ENCODE measurements at places on chromosomes 3 and 15.

DNA sequence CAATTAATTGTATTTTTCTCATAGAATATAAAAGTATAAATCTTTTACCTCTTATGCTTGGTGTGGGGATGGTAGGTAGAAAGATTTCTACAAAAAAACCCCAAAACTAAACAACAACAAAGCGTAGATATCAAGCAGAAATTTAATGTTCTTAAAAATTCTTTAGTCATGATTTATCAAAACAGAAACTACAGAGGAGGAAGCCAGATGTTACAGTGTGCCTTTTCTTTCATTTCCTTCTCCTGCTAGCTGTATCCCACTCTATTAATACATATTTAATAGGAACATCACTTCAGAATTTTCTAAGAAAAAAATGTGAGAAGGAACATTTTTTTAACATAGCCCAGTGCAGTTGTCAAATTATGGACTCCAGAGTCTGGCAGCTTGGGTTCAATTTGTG, 420.6 kb downstream of the TUSC7 start:
- DNase-seq, result no peak

DNA sequence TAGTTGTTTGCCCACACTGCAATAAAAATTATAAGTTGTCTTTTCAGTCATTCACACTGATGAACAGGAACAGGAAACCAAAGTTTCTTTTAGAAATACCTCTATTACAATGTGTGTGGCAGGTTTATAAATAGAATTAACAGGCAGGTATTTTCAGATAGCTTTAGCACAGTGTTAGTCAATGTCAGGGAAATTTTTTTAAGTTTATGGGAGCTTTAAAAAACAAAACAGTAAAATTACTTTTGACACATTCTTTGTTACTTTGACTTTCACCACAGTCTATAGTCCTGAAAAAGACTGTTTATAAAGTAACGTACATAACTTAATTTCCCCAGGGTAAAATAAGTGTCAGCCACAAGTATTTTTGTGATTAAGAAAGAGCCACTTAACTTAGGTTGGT, 38.1 kb downstream of the SERPINI1 start:
- DNase-seq, result no peak

- no peak for DNase-seq
Measured at GRCh38 chr15:63908991-63909390, 75.2 kb upstream of the HERC1 start.

- no peak for DNase-seq
Measured at GRCh38 chr3:96200897-96201296, 613.5 kb upstream of the EPHA6 start.

DNA sequence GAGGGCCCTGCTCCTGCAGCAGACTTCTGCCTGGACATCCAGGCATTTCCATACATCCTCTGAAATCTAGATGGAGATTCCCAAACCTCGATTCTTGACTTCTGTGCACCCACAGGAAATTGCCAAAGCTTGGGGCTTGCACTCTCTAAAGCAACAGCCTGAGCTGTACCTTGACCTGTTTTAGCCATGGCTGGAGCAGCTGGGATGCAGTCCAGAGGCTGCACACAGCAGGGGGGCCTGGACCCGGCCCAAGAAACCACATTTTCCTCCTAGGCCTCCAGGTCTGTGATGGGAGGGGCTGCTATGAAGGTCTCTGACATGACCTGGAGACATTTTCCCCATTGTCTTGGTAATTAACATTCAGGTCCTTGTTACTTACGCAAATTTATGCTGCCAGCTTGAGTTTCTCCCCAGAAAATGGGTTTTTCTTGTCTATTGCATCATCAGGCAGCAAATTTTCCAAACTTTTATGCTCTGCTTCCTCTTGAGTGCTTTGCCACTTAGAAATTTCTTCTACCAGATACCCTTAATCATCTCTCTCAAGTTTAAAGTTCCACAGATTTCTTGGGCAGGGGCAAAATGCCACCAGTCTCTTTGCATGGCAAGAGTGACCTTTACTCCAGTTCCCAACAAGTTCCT, 11.8 kb upstream of the MYO5A start:
- DNase-seq, result no peak

DNA sequence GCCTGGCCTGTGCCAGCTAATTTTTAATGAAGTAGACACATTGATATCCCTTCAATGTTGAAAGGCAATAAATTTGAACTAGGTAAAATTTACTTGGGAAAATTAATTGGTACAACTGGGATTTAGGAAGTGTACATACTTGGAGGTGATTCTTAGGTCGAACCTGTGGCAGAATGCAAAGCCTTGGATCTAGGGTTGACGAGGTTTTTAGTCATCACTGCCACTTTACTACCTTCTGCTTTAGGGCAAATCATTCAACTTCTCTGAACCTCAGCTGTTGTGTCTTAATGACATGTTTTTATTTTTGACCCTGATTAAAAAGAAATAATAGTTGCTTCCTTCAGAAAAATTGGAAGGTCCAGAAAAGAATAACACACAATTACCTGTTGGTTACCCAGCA, 2.5 kb downstream of the APPL1 start:
- no peak for DNase-seq

DNA sequence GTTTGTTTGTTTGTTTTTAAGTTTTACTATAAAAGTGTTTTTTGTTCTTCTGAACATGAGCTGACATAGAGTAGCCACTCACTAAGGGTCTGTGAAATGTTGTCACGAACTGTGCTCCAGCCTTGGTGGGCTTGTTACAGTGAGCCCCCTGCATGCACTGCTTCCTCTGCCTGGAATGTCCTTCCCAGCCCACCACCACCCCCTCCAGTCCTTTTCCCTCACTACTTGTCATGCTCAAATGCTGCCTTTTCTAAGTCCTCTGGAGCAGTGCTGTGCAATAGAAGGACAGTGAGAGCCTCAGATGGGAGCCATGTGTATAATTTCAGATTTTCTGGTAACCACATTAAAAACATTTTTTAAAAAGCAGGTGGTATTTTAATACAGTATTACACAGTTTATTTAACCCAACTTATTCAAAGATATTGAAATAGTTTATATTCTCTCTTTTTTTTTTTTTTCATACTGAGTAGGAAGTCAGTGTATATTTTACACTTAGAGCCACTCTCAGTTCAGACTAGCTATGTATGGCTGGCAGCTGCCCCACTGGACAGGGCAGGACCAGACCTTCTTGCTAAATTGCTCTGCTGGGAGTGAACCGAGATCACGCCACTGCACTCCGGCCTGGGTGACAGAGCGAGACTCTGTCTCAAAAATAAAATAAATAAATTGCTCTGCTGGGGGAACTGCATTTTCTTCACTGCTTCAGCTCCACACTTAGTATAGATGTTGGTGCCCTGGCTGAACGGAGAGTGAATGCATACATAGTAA, 26.9 kb downstream of the MKRN2OS start:
- DNase-seq, result no peak

DNA sequence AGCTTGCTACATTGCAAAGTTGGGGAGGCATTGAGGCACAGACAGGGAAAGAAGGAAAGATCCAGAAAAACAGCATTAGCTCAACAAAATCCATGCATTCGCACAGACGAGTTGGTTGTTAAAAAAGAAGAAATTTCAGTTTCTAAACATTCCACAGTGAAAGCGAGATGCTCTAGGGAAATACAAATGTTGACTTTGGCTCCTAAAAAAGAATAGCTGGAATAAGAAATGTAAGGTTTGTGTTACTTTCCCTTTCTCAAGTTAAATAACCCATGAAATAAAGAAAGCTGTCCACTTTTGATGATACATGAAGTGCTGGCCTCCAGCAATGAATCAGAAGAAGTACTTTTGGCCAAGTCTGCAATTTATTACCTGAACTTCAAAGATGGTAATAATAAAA, 465.1 kb downstream of the ERC2 start:
- DNase-seq, result no peak

DNA sequence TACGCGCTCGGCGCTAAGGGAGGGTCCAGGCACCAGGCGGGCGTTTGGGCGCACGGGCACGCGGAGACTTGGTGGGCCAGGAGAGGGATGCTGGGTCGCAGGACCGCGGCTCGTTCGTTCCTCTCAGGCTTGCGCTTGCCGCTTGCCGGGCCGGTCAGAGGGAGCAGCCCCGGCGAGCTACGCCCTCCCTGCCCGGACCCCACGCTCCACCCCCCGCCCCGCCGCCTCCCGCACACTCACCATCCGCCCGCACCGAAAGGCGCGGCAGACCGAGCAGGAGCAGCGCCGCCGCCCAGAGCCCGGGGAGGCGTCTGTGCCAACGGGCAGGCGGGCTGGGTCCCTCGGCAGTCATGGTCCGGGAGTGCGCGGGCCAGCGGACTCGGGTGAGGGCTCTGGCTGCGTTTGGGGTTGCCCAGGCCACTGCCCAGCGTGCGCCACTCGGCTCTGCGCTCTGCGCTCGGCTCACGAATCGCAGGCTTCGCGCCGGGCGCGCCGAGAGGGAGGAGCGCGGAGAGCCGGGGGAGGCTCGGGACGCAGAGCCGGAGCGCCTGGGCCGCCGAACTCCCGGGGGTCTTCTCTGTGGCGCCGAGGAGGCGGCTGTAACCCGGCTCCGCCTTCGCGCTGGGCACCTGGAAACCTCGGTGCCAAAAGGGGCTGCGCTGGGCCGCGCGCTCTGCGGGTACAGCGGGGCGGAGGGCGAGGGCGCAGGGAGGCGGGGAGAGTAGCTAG, at the start of gene SUSD5:
SUSD5 (minus strand) TSS at position 365 of the 729 bp plus-strand sequence; CDS start at position 352, 13 bp downstream.
- peak; percentile 21 for DNase-seq

DNA sequence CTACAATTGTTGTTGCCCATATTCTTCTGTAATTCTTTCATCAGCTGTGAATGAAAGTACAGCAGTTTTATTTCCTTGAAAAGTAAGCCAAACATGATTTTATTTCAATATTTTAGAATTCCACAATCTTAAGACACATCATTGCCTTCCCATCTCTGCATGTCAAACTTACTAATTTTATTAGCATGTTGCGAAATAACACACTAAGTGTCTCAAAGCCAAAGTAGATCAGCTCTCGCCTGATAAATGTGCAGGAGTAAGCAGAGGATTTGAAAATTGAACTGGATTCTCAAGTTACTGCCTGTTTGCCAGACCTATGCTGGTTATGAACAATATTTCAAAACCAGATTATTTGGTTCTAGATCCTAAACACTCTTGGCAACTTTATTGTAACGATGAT, 25.7 kb downstream of the TGFBR2 start:
- no peak for DNase-seq

DNA sequence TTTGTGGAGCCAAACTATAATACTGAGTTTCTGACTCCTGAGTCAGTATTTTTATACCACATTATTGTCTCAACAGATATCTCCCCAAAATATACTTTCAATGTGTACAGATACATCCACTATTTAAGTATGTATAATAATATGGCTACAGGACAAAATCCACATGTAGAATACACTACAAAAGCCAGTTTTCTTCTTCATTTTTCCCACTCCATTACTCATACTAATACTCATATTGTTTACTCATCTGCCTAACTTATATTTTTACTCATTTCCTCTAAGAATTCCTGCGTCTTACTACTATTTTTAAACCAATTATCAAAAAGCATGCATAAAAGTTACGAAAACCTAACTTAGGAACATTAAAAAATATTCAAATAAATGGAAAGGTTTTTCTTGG, 440.8 kb downstream of the ZNF385D start:
- no peak for DNase-seq

- DNase-seq, result no peak
Measured at GRCh38 chr15:41933771-41934170, 38.6 kb downstream of the EHD4 start.

- no peak for DNase-seq
Measured at GRCh38 chr3:135495891-135496290, 469.6 kb upstream of the PPP2R3A start.

GRCh38 chr3:149198611-149199010, 23.0 kb downstream of the CP start:
- DNase-seq, result no peak

GRCh38 chr3:171690281-171690680, 120.0 kb downstream of the PLD1 start:
- DNase-seq, result no peak

GRCh38 chr3:45272032-45272810, 46.1 kb upstream of the TMEM158 start:
- DNase-seq, result no peak

GRCh38 chr15:33915571-33916407, 52.5 kb upstream of the CHRM5 start:
- DNase-seq, result no peak

DNA sequence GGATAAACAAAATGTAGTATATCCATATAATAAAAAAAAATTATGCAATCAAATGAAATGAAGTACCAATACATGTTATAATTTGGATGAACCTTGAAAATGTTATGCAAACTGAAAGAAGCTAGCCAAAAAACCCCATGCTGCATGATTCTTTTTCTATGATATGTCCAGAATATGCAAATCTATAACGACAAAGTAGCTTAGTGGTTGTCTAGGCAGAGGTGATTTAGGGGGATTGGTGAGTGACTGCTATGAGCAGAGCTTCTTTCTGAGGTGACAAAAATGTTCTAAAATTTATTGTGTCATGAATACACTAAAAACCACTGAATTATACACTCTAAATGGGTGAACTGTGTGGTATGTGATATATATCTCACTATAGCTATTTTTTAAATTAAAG, 324.6 kb downstream of the CTNNB1 start:
- DNase-seq, result no peak

DNA sequence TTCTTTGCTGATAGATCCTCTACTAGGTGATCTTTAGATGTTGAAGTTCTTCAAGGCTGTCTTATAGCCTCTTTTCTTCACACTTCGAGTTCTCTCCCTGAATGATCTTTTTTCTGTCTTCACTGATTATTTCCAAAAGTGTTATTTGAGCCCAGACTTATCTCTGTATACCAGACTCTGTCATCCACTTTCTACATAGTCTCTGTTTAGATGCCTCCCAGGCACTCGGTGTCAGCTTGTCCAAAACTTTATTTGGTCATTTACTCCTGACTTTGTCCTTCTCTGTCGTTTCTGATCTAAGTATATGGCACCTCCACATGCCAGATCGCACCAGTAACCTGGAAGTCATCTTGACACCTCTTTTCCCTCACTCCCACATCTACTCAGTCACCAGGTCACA, 27.6 kb downstream of the KLHL18 start:
- no peak for DNase-seq

DNA sequence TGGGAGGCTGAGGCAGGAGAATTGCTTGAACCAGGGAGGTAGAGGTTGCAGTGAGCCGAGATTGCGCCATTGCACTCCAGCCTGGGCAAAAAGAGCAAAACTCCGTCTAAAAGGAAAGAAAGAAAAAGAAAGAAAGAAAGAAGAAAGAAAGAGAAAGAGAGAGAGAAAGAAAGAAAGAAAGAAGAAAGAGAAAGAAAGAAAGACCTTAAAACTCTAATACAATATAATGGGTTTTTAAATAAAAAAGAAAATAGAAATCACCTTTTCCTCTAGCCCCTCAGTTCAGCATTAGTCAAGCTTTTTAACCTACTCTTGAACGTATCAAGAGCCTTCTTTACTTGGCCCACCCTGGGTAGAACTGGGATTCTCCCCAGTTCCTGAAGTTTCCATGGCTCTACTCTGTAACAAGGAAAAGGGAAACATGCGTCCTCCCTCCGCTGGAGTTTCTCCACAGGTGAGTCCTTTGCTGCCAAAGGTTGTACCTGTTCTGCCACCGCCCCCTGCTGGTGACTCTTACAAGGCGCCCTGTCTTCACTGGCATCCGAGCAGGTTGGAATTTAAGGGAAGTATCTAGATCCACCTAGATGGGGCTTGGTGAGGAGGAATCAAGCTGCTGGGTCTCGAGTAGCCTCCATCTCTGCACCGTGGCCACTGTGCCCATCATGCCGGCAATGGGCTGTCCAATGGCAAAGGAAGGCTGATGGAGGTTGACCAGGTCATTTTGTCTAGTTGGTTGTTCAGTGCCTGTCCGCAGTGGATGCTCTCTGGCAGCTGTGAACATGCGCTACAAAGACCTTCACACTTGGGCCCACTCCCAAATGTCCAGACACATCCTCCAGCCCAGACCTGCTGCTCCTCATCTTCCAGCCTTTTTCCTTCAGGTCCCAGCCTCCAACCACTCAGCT, 20.6 kb upstream of the EPHB3 start:
- DNase-seq, result peak; percentile 15

GRCh38 chr3:172228036-172228415, 188.6 kb downstream of the FNDC3B start:
- DNase-seq, result no peak

Measured in NCI-H460 (cell line).